OCI-LY7 (cell line): ENCODE measurements at places on chromosomes 4 and X.
A peak's percentile ranks its signal among the peaks of the same experiment; 100 is the strongest.

DNA sequence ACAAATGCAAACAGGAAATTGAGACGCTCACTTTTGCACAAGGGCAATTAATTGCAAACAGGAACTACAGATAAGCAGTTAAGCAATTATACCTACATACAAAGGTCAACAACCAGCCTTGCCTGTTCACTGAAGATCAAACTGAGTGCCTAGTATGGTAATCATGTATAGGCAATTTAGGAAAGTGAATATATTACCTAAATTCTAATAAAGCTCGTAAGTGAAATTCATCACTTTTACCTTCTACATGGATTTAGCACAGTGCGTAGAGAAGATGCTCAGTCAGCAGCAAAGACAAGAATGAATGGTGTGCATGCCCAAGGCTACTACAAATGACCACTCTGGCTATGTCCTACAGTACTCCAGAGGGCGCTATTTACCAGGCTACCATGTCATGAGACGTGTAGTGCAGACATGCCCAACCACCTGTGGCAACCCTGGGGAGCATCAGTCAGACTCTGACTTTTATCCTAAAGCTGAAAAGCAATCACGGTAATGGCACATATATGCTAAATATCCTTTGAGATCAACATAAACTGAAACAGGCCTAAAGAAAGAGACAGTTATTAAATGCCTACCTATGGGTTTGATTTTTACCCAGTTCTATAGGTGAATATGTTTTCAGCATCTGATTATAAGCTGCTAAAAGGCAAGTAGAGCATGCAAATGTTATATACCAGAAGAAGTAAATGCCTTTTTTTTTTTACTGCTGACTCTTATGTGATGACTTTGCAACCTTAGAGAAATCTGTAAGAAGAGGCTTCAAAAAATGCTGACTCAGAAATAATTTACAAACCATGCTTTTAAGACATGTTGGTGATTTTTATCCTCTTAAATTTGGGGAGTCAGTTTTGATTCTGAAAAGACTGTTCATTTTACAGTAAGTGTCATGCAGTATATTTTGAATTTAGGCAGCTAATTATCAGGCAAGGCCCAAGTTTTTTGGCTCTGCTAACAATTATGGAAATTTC lies 178.0 kb downstream of the PPP3CA start:
- peak; percentile 73 for DNase-seq

GRCh38 chr4:146927695-146928094 lies 18.0 kb downstream of the TTC29 start:
- DNase-seq: no peak

GRCh38 chr4:110484767-110485166 lies 8.8 kb downstream of the ENPEP start:
- DNase-seq: no peak

DNA sequence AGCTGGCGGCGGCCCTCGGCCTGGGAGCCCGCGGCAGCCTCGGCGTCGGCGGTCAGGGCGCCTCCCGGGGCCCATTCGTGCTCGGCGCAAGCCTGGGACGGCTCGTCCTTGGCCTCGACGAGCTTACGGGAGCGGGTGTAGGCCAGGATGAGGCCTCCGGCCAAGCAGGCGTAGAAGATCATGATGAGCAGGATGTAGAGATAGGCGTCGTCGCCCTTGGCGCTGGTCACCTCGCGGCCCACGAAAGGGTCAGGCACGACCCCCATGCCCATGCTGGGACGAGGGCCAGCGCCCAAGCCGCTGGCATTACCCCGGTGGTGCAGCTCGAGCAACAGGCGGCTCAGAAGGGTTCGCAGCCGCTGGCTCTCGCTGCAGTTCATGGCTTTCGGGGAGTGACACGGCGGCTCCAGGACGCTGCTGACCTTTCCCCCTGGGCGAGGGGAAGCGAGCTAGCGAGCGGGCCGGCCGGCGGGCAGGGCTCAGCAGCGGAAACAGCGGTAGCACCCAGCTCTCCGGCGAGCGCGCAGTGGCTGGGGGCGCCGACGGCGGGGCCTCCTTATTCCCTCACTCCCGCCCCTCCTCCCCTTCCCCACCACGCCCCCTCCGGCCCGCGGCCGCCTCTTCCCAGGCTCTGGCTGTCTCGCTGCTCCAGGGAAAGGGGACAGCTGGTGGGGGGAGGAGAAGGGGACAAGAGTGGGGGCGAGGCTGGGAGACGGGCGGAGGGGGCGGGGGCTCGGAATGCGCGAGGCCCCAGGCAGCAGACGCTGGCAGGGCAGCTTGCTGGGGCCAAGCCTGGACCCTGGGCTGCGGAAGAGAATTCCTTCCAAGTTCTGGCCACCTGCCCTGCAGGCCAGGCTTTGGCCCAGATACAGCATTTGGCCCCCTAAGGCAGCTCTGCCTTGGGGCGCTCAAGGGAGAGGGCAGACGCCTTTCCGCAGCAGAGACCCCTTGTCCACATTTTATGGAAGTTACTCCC lies at the start of gene KCNE5:
KCNE5 (minus strand) TSS at position 532 of the 976 bp plus-strand sequence; CDS start at position 380, 152 bp downstream.
- DNase-seq: no peak

GRCh38 chr4:83618431-83618830 lies 82.5 kb downstream of the GPAT3 start:
- no peak for DNase-seq
